GF-D8 (cell line): ENCODE measurements at places on chromosomes 12 and 14.
A peak's percentile ranks its signal among the peaks of the same experiment; 100 is the strongest.

DNA sequence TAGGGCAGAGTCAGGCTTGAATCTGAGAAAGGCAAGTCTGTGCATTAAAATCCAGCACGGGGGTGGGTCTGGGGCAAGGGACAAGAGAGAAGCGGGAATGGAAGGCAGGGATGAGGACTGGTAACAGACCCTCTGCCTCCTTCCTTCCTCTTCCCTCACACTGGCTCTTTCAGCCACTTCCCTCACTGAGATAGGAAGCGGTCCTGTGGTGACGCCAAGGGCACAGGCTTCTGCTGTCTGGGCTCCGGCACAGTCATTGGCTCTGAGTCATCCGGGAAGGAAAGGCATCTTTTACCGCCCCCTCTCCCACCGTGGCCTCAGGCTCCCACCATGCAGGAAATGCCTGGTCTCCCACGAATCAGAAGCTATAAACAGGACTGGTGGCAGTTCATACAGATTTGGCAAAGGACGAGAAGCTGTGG lies 70.2 kb downstream of the ETV6 start:
- peak; percentile 16 for DNase-seq

DNA sequence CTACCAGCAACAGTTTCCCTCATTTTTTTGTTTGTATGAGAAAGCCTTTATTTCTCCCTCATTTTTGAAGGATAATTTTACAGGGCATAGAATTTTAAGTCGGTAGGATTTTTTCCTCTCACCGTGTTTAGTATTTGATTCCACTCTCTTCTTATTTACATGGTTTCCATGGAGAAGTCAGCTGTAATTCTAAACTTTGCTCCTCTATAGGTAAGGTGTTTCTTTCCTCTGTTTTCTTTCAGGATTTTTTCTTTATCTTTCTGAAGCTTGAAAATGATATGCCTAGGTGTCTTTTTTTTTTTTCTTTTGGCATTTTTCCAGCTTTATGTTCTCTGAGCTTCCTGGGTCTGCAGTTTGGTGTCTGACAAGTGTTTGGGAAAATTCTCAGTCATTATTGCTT lies 75.6 kb upstream of the ETV6 start:
- DNase-seq: no peak

DNA sequence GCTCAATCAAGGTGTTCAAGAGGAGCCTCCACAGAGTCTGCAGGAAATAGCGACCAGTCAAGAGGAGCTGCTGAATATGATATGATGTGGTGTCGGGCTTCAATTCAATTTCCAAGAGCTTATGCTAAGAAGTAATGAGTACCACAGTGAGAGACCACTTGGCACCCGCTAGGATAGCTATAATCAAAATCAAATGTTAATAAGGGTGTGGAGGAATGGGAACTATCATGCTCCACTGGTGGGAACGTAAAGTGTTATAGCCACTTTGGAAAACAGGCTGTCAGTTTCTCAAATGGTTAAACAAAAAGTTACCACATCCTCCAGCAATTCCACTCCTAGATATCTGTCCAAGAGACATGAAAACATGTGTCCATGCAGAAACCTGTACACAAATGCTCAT lies 6.7 kb downstream of the POLR3B start:
- DNase-seq: no peak

DNA sequence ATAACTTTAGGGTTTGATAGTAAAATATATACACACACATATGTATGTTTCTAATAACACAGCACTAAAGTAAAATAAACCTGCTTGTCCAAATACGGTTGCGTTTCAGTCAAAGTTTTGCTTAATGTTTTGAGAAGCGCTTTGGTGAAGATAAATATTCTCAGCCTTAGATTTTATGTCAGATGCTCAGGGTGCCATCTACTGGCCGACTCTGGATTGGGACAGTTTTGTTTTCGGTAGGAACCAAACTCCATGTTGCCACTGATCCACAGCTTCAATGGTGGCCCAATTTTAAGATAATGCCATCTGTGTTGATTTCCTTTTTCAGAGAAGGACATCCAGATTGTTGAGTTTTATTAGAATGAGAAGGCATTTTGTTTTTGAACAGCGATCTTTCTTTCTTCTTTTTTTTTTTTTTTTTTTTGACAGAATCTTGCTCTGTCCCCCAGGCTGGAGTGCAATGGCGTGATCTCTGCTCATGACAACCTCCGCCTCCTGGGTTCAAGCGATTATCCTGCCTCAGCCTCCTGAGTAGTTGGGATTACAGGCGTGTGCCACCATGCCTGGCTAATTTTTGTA lies 43.1 kb downstream of the LLPH start:
- DNase-seq: no peak

DNA sequence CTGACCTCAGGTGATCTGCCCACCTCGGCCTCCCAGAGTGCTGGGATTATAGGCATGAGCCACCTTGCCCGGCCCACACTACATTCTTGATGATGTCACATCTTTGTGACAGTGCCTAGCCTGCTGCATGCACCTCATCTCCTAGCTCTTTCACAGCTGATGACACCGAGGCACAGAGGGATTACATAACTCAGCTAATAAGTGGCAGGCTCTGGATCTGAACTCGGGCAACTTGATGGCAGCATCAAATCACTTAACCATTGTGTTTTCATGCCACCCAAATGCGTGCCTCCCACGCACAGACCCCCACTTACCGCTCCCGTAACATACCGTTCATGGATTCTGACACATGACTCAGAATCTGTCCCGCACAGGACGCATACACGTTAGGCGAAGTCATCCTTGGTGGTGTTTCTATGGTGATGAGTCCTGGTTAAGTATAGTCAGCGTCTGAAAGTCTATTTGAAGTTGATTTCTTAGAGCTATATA lies 7.4 kb downstream of the TMEM120B start:
- no peak for DNase-seq

- DNase-seq: no peak
Observed at GRCh38 chr12:122203301-122204166, at the start of gene B3GNT4. TSS of gene B3GNT4 (plus strand) at chr12:122203709. CDS start at chr12:122204619, 910 bp downstream.

DNA sequence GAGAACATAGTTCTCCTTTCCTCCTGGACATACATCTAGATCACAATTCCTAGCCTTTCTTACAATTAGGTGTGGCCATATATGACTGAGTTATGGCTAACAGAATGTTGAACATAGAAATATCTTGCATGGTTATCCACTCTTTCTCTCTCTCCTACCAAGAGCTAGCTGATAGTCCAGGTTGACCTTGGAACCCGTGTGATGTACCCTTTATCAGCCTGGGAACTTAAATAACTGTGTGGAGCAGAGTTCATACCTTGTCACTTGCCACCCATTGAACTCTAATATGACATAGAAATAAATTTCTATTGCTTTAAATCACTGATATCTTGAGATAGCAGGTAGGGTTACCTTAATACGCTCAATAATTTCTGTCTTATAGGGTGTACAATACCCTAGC lies 115.9 kb downstream of the TPH2 start:
- no peak for DNase-seq

DNA sequence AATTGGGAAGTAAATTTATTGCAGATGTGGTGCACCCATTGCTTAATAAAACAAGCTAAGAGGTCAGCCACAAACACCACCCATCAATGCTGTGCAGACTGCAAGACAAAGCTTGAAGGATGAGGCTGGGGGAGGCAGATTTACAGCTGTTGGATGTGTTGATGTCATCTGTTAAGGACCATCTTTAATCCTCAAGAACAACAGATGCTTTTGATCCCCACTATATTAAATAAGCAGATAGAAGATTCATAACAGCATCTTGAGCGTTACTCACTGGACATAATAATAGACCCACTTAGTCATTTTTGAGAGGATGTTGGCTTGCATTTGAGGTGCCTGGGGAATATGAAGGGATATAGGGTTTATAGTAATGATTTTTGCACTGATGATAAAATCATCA lies 58.8 kb downstream of the GPR68 start:
- no peak for DNase-seq

- DNase-seq: no peak
Observed at GRCh38 chr12:4864575-4864974, 45.1 kb upstream of the KCNA1 start.

GRCh38 chr12:95003921-95004272 lies 400 bp upstream of the NDUFA12 start:
- no peak for DNase-seq

DNA sequence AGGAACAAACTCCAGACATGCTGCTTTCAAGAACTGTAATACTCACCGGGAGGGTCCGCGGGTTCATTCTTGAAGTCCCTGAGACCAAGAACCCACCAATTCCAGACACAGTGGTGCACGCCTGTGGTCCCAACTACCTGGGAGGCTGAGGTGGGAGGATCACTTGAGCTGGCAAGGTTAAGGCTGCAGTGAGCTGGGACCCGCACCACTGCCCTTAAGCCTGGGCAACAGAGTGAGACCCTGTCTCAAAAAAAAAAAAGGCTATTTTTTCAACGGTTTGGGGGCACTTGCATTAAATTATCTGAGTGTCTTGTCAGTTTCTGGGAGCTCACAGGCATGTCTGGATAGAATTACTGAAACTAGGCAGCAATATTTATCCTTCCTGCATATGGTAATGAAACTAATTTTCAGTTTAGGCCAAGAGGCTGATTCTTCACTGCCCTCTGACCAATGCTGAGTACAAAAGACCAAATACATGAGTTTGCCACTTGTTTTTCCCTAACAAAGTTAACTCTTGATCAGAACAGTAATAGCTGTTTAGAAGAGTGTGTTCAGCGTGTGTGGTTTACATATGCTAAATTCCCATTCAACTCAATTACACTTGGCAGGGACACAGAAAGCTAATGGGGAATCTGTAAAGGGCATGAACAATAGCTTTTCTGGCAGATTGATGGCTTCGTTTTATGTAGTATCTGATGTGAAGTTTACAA lies 65.8 kb upstream of the RASSF3 start:
- no peak for DNase-seq

GRCh38 chr12:113385282-113385882 lies 18.3 kb downstream of the SDS start:
- DNase-seq: no peak

- no peak for DNase-seq
Observed at GRCh38 chr12:94149781-94150239, 1.4 kb downstream of the PLXNC1 start.

DNA sequence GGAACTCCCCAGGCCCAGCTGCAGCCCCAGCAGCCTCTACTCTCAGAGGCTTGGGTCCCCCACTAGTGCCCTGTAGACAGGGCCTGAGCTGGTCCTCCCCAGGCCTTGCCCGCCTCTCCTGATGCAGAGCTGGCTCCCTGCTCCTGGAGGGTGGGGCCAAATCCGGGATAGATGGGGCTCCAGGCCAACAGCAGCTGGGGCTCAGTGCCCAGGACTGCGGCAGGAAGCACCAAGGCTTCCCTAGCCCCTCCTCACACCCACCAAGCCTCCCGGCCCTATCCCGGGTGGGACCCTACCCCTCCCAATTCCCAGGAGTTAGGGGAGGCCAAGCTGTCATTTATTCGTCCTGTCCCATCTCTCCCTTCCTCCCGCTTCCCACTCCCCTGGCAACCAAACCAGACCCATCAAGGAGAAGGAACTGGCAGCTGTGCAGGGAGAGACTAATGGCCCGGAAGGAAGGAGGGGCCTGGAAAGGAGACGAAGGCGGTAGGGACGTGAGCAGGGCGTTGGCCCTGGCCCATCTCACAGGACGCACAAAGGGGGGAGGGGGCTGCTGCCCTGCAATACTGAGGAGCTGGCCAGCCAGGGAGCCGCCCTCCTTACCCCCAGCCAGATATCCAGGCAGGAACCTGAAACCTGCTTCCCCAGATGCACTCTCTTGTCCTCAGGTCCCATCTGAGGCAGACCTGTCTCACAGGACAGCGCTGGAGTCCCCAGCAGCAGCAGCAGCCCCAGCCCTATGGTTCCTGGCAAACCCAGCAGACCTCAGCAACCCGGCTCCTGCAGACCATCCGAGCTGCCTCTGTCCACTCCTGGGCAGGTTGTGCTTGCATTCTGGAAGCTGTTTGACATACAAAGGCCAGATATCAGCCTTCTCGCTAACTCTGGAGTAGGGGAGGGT lies 1.6 kb upstream of the PRPH start:
- no peak for DNase-seq

- no peak for DNase-seq
Observed at GRCh38 chr12:125773033-125773640, 707.9 kb downstream of the AACS start.

GRCh38 chr14:91685600-91685999 lies 46.3 kb downstream of the CATSPERB start:
- no peak for DNase-seq

DNA sequence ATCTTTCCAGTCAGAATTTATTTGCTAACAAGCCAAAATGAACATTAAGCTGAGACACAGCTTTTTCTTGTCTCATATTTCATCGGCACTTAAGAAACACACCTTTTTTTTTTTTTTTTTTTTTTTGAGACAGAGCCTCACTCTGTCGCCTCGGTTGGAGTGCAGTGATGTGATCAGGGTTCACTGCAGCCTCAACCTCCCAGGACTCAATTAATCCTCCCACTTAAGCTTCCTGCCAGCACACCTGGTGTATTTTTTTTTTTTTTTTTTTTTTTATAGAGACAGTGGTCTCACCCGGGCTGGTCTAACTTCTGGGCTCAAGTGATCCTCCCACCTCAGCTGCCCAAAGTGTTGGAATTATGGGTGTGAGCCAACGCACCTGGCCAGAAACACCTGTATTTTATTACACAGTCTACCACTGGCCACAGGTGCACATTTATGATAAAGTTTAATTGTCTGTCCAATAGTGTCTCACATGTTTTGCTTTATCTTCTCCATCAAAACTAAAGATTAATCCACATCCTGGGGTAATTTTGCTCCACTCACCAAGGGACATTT lies 62.7 kb downstream of the C2CD5 start:
- no peak for DNase-seq

- peak; percentile 85 for DNase-seq
Observed at GRCh38 chr12:121314431-121314830, 17.9 kb upstream of the CAMKK2 start.

- no peak for DNase-seq
Observed at GRCh38 chr14:20652996-20653975, 11.8 kb upstream of the OR6S1 start.

- DNase-seq: no peak
Observed at GRCh38 chr14:90513161-90514014, 116.6 kb downstream of the CALM1 start.

GRCh38 chr12:130775953-130776856 lies 60.1 kb upstream of the RIMBP2 start:
- no peak for DNase-seq

DNA sequence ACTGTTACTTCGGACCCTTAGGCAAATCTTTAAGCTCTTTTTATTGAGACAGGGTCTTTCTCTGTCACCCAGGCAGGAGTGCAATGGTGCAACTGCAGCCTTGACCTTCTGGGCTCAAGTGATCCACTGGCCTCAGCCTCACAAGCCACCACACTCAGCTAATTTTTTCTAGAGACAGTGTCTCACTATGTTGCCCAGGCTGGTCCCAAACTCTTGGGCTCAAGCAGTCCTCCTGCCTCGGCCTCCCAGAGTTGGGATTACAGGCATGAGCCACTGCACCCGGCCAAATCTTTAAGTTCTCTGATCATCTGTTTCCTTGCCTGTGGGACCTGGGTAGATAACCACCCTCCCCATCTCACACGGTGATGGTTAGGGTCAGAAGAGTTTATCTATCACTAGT lies 2.3 kb upstream of the GPX2 start:
- DNase-seq: no peak

- no peak for DNase-seq
Observed at GRCh38 chr12:52362118-52362726, 5.1 kb downstream of the KRT85 start.
